CMK (cell line): ENCODE measurements at places on chromosomes 1 and 21.
A peak's percentile ranks its signal among the peaks of the same experiment; 100 is the strongest.

DNA sequence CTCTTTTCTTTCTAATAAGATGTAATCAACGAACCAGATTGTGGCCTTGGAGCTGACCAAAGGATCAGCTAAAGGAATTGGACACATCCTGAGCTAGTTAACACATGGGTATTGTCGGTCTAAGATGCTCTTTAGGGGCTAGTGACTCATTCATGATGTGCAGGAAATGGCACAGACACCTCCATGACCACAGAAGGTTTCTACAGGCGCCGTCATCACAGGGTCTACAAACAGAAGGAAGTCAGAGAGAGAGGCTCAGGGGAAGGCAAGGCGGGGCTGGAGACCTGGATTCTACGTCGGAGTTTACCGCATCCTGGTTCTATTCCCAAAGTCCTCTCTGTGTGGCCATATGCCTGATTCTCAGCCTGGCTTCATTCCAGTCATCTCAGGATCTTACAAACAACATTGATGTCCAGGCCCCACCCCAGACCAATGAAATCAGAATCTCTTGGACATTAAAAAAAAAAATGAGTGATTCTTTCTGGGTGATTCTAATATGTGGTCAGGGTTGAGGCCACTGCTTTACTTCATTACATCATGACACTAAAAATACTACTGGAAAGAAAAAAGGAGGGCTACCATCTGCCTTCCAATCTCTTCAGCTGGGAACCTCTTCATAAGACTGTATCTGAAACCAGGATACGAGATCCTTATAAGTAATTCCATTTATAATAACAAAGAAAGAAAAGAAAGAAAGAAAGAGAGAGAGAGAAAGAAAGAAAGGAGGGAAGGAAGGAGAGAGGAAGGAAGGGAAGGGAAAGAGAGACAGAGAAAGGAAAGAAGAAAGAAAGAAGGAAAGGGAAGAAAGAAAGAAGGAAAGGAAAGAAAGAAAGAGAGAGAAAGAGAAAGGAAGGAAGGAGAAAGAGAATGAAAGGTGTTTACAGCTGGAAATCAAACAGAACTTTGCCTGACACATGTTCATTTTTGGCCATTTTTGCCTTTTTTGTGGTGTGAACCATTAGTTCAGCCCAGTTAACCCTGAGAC is 11.6 kb upstream of the KCNJ15 start:
- DNase-seq: no peak

DNA sequence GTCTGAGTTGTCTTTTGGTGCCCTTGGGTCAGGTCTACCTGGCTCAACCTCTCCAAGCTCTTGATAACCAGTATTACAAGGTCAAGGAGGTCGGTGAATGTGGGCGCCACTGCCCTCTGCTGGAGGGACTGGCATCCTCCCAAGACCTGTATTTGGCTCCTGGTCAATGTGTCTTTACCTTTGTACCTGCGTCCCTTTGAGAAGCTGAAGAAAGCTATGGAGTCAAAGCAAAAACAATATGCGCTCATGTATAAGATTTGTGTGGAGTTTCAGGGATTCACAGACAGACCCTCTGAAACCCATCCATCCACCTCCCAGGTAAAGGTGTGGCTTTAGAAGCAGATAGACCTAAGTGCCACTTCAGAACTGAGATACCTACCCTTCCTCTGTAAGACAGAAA is 61.8 kb upstream of the NBL1 start:
- DNase-seq: peak; percentile 39

GRCh38 chr1:42937836-42938644 is 20.6 kb downstream of the SLC2A1 start:
- no peak for DNase-seq

GRCh38 chr1:63920154-63921117 is 146.6 kb downstream of the ROR1 start:
- DNase-seq: no peak

DNA sequence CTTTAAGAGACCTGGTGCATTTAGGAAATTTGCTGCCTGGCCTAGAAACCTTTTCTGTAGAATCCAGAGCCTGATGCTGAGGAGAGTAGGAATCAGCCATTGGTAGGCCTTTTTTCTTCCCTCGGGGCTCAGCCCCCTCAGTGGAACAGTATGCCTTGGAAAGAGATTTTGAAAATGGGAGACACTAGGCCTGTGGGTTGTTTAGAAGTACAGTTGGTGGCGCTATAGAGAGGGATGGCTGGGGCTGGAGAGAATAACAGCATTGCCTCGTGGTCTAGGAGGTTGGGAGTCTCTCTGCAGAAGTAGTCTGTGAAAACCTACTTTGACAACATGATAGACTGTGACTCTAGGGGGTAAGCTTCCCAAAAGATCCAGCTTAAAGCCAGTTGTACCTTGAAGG is 8.2 kb downstream of the KIF2C start:
- DNase-seq: no peak

GRCh38 chr1:58257003-58257402 is 289.5 kb downstream of the OMA1 start:
- DNase-seq: no peak

DNA sequence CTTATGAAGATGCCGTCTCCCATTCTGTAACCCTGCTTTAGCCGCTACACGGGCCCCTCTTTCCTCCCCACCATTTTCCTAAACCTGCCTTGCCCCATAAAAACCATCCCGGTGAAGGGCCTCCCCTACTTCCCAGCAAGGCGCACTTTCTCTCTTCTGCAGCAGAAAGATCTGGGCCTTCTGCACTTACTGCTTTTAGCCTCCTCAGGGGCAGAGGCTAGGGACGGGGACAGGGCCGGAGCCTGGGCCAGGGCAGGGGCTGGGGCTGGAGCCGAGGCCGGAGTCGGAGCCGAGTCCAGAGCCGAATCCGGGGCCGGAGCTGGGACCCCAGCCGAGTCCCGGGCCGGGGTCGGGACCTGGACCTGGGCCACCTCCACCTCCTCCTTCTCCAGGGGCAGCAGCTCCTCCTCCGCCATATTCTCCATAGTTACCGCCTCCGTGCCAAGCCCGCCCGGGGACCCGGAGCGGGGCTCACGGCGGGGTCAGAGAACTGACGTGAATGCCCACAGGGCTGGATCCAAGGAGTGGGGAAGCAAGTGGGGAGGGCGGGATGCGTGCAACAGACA is 382 bp downstream of the TRMT1L start:
- DNase-seq: no peak

- no peak for DNase-seq
Measured at GRCh38 chr1:100267284-100267683, 1.3 kb downstream of the RTCA start.

GRCh38 chr1:230139741-230140140 is 72.7 kb downstream of the GALNT2 start:
- DNase-seq: no peak

DNA sequence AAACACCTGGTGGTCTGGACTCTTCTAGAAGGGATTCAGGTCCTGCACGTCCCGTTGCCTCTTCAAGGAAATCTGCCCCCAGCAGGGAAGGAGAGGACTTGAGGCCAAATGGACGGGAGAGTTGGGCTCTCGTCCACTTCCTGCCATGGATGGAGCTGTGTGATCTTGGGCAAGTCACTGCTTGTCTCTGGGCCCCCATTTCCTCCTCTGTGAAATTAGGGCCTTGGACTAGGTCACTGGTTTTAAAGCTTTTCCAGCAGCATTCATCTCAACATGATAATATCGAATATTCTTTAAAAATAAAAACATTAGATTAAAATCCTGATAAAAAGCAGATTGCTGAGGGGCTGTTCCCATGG is 26.9 kb downstream of the LHX4 start:
- no peak for DNase-seq

- DNase-seq: no peak
Measured at GRCh38 chr1:173297798-173298391, 90.8 kb upstream of the TNFSF4 start.

DNA sequence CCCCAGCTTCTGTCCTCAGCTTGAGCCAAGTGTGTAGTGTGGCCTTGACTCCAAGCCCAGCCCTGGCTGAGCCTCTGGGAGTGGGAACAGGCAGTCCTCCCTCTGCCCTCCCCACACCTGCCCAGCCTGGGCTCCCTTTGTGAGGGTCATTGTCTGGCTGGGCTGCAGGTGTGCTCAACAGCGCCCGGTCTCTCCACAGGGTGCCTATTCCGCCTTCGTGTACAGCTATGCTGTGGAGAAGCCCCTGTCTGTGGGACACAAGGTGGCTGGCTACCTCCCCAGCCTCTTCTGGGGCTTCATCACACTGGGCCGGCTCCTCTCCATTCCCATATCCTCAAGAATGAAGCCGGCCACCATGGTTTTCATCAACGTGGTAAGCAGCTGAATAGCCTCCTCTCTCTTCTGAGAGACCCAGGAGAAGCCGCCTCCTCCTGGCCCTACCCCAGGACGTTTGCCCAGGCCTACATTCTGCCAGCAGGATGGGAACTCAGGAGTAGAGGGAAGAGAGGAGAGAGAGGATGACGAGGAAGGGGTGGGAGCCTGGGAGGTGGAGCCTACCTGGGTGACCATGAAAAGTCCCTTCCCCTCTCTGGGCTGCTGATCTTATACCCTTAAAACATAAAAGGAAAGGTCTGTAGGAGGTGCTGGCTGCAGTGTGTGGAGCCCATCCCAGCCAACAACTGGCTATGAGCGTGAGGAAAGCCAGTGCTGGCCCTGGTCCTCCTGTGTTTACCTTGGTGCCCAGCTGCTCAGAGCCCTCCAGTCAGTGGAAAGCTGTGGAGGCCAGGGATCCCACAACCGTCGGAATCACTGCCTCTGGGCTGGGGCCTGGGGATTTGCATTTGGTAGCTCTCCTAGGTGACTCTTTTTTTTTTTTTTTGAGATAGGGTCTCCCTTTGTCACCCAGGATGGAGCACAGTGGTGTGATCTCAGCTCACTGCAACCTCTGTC is 45.7 kb downstream of the ELK4 start:
- no peak for DNase-seq

- no peak for DNase-seq
Measured at GRCh38 chr21:45630066-45630694, 13.3 kb upstream of the PCBP3 start.

DNA sequence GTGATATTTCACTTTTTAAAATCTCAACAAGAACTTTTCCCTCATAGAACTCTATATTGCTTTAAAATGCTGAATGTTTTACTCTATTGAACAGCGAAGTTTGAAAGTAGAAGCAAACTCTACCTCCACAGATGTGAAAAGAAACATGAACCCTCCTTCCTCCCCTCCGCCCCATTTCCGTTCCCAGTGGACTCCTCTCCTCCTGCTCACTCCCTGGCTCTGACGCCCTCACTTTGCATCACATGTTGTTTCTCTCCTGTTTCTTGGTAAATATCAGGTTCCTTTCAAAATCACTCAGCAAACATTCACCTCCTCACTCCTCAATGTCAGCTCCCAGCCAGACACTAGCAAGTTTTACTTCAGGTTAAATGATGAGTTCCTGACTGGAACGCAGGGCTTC is 34.6 kb downstream of the KCNH1 start:
- no peak for DNase-seq

GRCh38 chr1:27332536-27333281 is 9.1 kb upstream of the SYTL1 start:
- DNase-seq: no peak

GRCh38 chr1:198809247-198809646 is 170.4 kb downstream of the PTPRC start:
- DNase-seq: no peak

GRCh38 chr1:151838222-151839081 is 1.2 kb downstream of the C2CD4D start:
- no peak for DNase-seq

GRCh38 chr1:159737238-159737916 is 23.0 kb upstream of the CRP start:
- no peak for DNase-seq

GRCh38 chr21:29115899-29116298 is 14.5 kb upstream of the MAP3K7CL start:
- no peak for DNase-seq

- DNase-seq: no peak
Measured at GRCh38 chr1:92601044-92601443, 114.3 kb upstream of the GFI1 start.

DNA sequence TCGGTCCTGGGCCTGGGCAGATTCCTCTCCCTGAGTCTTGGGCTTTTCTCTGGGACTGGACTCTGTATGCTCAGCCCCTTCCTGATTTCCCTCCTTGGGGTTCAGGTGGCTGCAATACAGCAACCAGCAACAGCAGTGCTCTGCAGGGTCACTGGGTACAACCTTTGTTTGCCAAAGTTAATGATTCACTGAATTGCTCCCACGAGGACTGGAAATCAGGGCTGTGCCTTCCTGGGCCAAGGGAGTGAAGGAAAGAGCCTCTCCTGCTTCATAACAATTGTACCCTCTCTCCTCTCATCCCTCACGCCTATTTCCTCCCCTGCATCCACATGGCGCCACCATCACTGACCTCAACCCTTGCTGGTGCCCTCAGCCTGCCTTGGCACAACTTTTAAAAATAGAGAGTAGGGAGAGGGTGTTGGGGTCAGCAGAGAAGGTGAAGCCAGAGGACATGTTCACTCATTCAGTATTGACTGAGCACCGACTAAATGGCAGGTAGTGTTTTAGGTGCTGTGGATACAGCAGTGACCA is 52.8 kb upstream of the GOLT1A start:
- DNase-seq: no peak

DNA sequence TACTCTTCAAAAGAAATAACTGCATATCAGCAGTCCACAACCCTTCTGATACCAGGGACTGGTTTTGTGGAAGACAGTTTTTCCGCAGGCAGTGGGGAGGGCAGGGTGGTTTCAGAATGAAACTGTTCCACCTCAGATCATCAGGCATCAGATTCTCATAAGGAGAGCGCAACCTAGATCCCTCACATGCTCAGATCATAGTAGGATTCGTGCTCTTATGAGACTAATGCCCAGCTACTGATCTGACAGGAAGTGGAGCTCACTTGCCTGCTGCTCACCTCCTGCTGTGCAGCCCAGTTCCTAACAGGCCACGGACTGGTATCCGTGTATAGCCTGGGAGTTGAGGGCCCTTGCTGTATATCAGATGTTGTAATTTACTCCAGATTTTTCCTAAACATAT is 11.5 kb downstream of the RO60 start:
- DNase-seq: peak; percentile 46

DNA sequence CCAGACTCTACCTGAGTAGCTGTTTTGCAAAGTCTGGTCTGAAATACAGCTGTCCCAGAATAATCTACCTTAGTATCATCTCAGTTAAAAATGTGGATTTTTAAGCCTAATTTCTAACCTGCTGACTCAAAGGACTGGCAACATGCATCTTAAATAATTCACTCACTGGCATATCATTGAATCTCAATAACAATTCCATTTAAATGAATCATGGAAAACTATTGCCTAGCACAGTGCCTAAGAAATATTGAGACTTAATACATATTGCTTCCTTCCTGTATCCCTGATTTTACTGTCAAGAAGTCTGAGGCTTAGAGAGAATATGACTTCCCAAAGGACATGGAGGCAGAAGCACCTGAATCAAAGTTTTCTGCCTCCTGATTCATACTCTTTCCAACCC is 3.1 kb downstream of the CCDC190 start:
- DNase-seq: no peak

DNA sequence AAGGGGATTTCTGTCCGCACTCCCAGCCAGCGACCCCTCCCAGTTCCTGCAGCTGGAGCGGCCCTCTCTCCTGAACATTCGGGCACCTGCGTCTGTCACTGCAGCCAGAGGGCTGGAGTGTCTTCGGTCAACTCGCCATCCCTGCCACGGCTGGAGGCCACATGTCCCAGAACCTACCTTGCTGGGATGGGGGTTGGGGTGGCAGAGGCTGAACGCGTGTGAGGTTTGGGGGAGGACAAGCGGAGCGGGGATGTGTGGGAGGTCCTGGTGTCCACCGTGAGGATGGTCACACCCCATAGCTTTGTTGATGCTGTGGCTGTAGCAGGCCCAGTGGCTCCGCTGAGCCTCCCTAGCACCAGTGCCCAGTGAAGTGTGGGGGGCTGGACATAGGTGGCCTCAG is 14.8 kb upstream of the C1orf174 start:
- DNase-seq: no peak

GRCh38 chr1:159873530-159874143 is 11.2 kb upstream of the VSIG8 start:
- DNase-seq: no peak
